Fibroblast of skin of left quadriceps (primary cell): ENCODE measurements at places on chromosomes 3 and 15.

- no peak for DNase-seq
Observed at GRCh38 chr15:43275740-43276562, 9.2 kb upstream of the TGM5 start.

DNA sequence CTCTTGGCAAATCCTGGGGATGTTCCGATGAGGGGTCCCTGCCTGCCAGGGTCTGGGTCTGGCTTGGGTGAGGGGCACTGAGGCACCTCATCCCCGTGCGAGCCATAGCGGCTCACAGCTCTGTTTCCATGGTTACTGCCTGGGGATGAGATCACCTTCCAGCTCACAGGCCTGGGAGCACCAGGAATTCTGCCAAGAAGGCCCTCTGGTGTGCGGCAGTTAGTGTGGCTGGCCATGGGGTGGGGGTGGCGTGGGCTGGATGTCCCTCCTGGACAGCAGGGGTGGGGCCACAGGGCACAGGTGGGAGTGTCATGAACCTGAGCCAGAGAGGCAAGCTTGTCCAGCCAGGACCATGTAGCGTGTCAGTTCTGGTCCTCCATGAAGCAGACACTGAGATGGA is 22.1 kb upstream of the PRR23E start:
- peak; percentile 51 for DNase-seq

DNA sequence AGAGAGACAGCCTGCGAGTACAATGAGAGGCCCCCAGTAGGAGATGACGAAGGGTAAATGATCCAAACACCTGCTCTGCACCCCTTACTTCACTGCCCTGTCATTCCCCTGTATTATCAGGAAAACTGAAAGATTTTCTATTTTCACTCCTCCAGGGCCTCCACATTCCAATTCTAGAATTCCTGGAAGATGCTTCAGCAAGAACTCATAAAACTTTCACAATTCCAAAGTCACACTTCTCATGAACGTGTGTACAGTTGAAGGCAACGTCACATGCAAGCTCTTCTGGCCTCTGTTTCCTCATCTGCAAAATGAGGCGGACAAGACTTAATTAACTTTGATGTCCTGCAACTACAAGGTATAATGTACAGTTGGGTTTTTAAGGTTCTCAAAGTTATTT is 62.8 kb upstream of the SPATA12 start:
- peak; percentile 48 for DNase-seq

DNA sequence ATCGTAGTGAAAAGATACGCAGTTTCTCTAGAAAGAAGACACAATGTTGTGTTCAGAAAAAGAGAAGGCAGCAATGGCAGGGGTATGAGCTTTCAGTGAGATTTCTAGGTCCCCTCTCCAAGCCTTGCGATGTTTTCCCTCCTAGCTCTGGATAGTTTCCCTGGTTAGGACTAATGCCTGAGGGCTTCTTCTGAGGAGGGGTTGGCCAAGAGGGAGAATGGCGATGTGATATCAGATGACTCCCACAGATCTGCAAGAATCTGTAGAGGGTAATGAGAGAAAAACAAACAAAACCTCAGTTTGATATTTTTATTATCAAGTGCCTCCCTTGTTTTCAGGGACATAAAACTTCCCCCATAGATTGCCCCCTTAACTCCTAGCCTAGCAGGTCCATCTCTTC is 4.1 kb upstream of the CLDN1 start:
- DNase-seq: no peak

DNA sequence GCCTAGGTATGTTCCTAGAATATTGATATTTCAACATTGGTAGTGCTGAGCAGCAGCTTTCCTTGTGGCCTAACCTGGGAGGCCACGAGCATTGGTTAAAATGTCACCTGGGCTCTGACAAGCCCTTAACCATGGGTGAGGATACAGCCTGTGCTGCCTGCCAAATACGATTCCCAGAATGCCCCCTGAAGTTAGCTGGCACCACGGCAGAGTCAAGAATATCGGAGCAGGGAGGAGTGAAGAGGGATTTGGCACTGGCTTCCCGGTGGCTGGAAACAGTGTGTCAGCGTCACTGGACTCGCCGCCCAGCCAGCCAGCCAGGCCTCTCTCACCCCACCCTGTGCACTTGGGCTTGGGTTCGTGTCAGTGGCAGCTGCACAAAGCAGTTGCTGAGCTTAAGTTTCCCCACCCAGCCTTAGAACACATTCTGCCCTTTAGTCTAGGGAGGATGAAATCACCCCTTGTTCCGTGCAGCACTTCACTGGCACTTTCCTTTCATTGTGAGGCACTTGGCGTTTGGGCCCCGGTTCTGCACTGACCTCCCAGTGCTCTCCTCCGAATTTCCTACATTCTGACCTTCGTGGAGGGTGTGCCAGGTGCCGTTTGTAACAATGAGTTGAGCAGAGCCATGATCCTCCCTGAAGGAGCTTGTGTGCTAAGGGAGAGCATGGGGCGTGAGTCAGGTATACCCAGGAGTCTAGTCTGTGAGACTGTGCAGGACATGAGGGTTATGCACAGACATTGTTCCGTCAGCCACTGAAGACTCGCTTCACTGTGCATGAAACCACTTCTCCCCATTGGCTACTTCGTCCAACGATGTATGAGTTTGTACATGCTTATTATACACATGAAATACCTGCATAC is 152.8 kb upstream of the BHLHE40 start:
- no peak for DNase-seq

- no peak for DNase-seq
Observed at GRCh38 chr3:38148311-38148882, 9.9 kb downstream of the MYD88 start.

DNA sequence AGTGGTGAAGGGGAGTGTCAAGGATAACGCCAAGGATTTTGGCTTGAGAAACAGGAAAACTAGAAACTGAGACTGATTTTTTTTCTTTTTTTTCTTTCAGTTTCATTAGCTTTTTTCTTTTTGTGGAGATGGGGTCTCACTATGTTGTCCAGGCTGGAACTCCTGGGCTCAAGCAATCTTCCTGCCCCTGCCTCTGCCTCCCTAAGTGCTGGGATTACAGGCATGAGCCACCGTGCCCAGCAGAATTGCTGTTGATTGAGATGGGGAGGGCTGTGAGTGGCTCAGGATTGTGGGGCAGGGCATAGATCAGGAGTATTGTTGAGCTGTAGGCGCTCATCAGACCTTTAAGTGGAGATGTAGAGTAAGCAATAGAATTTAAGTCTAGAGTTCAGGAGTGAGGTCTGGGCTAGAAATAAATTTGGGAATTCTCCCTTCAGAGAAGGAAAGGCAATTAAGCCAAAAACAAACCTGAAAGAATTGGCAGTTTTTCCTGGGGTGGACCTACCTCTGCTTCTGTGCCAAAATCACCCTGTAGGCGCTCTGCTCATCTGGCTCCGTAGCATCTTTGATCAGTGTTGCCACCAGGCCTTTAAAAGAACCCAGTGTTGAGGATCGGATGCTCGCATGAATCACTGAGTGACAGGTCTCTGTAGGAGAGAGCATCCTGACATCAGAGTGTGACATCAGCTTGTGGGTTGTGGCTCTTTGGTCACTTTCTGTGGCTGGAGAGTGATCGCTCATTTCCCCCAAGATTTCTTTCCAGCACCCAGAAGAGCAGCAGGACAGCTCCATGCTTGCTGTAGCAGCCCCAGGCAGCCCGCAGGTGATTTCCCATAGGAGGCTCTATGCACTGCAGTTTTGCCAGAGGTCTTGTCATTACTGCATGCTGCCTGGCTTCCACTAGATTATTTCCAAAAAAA is 15.8 kb downstream of the ABHD17C start:
- DNase-seq: no peak

DNA sequence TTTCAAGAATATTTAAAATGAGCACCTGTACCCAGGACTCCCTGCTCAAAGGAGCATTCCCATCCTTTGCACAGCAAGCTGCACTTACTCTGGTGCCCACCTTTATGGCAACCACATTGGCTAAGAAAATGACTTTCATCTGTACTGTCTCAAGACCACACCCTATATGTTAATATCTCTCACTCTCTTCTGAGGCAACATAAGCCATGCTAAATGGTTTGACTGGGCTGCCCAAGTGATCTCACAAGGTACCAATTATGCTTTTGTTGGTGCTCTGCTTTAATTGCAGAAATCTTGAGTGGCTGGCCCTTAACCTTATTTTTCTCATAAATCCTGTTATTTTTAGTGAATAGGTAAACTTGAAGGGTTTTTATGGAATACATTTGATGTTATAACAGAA is 17.7 kb downstream of the RYK start:
- no peak for DNase-seq

GRCh38 chr15:41832875-41833274 is 5.0 kb downstream of the JMJD7 start:
- no peak for DNase-seq

DNA sequence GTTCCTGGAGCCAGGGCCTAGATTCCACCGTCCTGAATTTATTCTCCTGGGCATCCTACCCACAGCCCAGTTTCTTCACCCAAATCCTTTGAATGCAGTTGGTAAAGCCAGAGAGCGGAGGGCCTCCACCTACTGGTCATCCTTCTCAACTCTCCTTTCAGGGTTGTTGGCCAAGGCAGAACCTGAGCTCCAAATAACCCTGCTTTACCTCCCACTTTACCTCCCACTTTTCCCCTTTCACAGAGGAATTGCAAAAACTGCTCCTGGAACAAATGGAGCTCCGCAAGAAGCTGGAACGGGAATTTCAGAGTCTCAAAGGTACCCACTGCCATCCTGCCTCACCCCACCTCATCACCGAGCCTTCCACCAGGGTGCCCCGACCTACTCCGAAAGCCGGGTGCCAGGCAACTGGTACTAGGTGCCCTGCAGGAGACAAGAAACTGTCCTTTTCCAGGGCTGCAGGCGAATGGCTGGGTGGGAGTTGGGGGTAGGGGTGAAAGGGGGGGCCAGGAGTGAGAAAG is 6.8 kb downstream of the SKOR1 start:
- no peak for DNase-seq

DNA sequence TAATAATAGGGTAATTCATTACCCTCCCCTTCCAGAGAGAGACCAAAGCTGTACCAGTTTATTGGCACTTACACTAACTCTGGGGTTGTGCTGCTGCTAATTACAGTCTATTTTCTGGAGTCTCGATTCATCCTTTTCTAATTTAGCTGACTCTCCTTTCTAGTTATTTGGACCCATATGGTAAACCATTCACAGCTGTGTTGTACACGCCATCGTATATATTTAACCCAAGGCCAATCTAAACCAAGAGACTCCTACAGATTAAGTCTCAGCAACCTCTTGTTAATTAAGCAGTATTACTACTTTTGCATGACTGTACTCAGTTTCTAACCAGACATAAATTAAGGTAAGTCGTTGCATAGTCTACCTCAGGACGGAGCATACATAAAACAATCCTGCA is 22.5 kb downstream of the ANXA2 start:
- DNase-seq: peak; percentile 63

- no peak for DNase-seq
Observed at GRCh38 chr3:23106666-23107065, 96.5 kb upstream of the UBE2E2 start.

DNA sequence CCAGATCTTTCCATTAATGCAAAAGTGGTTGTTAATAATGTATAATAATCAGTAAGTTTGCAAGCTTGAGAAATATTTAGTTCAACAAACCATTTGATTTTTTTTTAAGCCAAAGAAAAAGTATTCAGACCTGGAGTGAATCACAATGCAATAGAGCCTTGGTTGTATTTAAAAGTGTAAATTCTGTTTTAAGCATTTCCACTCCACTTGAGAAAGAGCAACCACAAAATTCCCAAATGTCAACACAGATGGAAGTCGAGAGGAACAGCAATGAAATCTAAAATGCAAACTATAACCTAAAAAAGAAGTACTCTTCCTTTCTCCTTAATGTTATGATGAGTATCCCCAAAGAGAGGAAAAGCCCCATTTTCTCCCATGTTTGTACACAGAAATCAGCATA is 20.2 kb downstream of the GBE1 start:
- DNase-seq: peak; percentile 58

- DNase-seq: no peak
Observed at GRCh38 chr3:107661447-107662123, 138.8 kb downstream of the BBX start.

DNA sequence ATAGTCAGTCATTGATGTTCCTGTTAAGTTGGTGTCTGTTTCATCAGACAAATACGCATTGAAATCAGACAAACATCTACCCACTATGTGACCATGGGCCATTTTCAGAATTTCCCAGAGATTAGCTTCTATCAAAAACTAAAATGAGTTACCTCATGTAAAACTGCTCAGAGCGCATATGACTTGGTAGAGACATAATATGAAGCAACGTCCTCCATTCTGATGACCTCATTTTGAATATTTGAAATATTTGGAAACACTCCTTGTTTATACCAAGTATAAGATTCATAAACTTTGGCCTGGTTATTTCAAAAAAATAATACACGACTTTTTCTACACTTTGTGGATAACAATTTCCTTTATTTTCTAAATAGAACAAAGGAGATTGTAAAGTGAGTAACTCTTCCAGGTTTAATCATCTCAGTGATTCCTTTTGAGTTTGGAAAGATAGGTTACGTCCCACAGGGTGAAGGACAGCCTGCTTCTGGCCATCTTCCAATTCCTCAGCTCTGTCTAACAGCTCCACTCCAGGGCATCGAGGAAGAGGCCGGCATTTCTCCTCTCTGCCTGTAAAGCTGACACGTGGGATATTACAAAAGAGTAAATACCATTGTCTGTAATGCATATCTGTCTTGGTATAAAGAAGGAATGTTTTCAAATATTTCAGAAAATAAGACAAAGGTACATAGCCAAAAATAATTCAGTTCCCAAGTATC is 122.6 kb downstream of the CADM2 start:
- no peak for DNase-seq

DNA sequence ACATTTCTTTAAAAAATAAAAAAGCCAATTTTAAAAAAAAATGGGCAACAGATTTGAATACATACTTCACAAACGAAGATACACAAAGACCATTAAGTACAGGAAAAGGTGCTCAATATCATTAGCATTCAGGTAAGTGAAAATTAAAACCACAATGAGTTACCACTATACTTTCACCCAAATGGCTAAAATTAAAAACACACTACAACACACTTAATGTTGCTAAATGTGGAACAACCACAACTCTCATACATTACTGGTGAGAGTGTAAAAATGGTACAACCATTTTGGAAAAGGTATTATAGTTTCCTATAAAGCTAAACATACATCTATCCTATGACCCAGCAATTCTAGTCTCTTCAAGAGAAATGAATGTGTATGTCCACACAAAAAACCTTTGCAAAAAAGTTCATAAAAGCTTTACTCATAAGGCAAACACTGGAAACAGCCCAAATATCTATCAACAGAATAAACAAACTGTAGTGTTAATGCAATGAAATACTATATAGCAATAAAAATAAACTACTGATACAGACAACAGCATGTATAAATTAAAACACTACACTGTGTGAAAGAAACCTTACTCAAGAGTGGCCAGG is 14.9 kb downstream of the IP6K1 start:
- DNase-seq: no peak

DNA sequence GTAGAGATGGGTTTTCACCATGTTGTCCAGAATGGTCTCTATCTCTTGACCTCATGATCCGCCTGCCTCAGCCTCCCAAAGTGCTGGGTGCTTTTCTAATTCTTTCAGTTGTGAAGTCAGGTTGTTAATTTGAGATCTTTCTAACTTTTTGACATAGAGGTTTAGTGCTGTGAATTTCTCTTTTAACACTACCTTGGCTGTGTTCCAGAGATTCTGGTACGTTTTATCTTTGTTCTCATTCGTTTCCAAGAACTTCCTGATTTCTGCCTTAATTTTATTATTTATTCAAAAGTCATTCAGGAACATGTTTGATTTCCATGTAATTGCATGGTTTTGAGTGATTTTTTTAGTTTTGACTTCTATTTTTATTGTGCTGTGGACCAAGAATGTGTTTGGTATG is 63.5 kb upstream of the CCDC54 start:
- DNase-seq: no peak
